ENCODE measurements at places on chromosomes 5 and 9.

GRCh38 chr5:55856516-55857246 is 5.5 kb downstream of the IL31RA start:
- no peak for DNase-seq

- DNase-seq, result no peak
Measured at GRCh38 chr5:159427180-159428012, 97.1 kb upstream of the IL12B start.

DNA sequence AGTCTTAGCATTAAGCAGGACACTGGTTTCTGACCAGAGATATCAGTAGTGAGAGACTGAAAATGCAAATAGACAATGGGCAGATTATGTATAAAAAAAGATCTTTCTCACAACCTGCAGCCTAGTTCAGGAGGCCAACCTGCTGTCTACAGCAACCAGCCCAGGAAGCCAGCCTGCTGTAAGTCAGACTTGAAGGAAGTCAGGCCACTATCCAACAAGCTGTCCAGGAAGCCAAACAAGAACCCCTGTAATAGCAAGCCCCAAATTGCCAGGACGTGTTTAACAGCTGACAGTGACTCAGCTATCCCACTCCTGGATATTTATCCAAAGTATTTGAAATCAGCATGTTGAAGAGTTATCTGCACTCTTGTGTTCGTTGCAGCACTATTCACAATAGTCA is 121.8 kb upstream of the SPIN1 start:
- DNase-seq, result peak; percentile 9

DNA sequence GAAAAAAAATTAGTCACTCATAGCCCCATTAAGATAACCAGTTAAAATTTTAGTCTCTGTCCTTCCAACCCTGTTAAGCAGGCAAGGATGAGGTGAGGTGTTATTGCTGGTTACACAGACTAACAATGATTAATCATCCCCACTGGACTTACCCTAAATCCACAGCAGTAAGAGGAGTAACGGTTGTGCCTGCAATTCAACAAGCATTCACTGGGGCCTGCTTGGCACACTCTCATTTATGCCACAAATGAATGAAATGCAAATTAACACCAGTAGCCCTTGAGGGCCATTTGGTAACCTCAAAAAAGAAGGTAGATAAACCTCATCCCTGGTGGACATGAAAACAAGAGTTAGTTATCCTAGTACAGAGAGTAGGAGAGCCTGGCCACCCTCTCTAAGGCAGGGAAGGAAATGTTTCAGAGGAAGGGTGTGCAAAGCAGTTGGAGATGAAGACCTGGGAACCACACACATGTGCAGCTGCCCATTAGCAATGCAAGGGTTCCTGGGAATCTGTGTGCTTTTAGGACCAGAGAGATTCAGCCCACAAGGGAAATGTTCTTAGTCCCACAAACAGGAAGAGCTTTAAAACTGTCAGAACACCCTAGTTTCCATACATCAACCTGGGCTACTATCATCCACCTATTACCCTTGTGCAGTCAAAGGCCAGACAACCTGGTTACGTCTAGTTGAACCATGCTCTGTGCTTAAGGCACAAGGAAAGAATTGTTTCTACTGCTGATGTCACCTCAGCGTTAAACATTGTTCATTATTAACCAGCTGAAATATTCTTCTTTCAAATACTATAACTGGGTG is 7.7 kb downstream of the LHFPL2 start:
- peak; percentile 72 for DNase-seq

- no peak for DNase-seq
Measured at GRCh38 chr5:33203931-33204330, 236.8 kb upstream of the TARS1 start.
